Effector memory CD4-positive, alpha-beta T cell (primary cell): ENCODE measurements at places on chromosomes 6 and 20.

DNA sequence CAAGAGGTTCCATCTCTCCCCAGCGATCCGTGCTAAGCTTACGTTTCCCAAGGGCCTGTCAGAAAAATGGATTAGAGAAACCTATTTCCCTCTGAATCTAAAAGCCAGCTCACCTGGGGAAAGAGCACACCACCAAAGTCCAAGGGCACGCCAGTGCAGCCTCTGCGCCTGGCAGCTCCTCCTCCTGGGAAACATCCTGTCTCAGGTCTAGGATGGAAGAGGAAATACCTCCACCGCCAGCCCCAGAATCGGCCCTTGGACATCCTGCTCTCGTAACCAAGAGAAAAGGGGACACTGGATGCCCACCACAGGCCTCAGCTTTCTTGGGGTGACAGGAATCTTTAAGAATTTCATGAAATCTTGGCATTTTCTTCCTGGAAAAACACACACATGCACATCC, 18.7 kb downstream of the RAMACL start:
- H3K27me3 ChIP-seq, result no peaks in the 10 kb centered on the region

DNA sequence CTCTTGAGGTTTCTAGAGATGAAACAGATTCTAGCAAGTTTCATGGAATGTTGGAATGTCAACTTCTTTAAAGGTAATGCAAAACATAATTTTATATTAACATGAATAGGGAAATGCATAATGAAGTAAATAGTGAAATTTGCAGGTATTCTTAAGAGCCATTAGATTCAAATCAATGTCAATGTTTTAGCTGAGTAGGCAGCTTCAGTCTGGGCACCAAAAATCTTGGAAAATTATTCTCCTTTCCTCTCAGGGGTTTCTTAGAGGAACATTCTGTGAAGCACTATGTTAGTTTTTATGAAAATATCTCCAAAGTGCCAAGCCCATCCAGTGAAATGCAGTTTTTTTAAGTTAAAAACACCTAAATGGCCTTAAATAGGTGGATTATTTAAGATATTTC, 300.8 kb downstream of the PAX1 start:
- H3K4me3 ChIP-seq, result no peak overlapping the region
- DNase-seq, result no peak

- H3K4me3 ChIP-seq, result no peak overlapping the region
- H3K4me1 ChIP-seq, result peaks cover 22% of the 10 kb centered on the region
- no peak for DNase-seq
- no peaks in the 10 kb centered on the region for H3K36me3 ChIP-seq
- H3K27me3 ChIP-seq, result peaks cover 3% of the 10 kb centered on the region
- no peak overlapping the region for H3K27ac ChIP-seq
Observed at GRCh38 chr20:44024820-44025580, 110.3 kb downstream of the TOX2 start.

DNA sequence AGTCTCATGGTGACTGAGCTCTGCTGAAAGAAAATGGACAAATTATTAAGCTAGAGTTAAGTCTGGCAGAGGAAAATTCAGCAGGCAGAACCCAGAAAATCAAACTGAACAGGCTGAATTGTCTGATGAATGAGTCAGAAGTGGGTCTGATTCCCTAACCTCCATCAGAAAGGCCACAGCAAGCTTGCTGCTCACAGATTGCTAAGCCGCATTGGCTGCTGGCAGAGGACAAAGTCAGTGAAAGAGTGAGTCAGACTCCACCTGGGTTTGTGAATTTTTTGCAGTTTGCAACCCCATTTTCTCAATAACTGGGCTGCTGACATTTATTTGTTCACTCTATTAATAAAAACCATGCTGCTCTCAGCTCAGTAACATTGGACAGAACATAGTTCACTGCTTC, 191.3 kb downstream of the EPM2A start:
- DNase-seq, result no peak
- H3K36me3 ChIP-seq, result no peaks in the 10 kb centered on the region
- H3K27ac ChIP-seq, result no peak overlapping the region
- H3K27me3 ChIP-seq, result no peaks in the 10 kb centered on the region

GRCh38 chr6:15623276-15624116, 39.3 kb downstream of the DTNBP1 start:
- no peaks in the 10 kb centered on the region for H3K4me1 ChIP-seq
- H3K27me3 ChIP-seq, result no peaks in the 10 kb centered on the region
- H3K36me3 ChIP-seq, result no peaks in the 10 kb centered on the region
- no peak for DNase-seq
- no peak overlapping the region for H3K4me3 ChIP-seq

DNA sequence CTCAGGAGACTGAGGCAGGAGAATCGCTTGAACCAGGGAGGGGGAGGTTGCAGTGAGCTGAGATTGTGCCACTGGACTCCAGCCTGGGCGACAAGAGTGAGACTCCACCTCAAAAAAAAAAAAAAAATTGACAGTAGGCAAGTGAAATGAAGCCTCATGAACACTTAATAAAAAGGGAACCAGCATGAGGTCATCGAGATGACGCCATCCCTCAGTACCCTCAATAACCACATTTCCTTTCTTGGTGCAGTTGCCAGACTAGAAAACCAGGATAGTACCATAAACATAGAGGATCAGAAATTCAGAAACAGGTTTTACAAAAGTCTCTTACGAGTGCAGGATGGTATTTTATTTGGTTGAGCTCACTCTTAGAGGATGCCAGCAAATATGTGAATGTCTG, 584.1 kb downstream of the MAFB start:
- no peak overlapping the region for H3K27ac ChIP-seq
- no peaks in the 10 kb centered on the region for H3K4me1 ChIP-seq
- no peak for DNase-seq
- no peak overlapping the region for H3K4me3 ChIP-seq
- H3K27me3 ChIP-seq, result peaks cover 4% of the 10 kb centered on the region
- no peaks in the 10 kb centered on the region for H3K36me3 ChIP-seq

DNA sequence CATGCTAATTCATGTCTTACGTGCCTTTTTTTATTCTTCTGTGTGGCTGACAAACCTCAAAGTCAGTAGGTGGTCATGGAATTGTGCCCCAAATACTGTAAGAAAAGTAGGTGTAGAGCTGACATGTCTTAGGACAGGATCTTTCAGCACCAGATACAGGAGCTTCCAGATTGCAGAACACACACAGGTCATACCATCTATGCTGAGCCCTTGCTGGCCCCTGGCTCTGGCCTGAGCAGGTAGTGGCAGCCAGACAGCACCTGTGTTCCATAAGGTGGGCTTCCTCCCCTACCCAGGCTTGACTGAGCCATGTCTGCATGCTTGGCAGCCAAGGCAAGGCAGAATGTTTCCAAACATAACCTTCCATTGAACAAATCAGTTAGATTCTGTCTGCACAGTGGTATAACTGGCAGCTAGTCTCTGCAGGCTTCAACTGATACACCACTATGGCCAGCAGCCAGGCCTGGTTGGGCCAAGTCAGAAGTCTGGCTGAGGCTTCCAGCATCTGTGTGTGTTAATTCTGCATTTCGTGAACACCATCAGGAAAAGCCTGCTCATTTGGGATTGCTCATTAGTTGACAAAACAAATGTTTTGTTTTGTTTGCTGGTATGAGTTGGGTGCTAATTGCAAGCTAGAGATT, 366.5 kb downstream of the FOXA2 start:
- no peak for DNase-seq
- H3K27ac ChIP-seq, result no peak overlapping the region
- H3K36me3 ChIP-seq, result no peaks in the 10 kb centered on the region
- H3K4me3 ChIP-seq, result no peak overlapping the region
- H3K4me1 ChIP-seq, result no peaks in the 10 kb centered on the region
- no peaks in the 10 kb centered on the region for H3K27me3 ChIP-seq

- no peaks in the 10 kb centered on the region for H3K36me3 ChIP-seq
- no peaks in the 10 kb centered on the region for H3K4me1 ChIP-seq
- no peak overlapping the region for H3K27ac ChIP-seq
- H3K4me3 ChIP-seq, result no peak overlapping the region
- DNase-seq, result no peak
Observed at GRCh38 chr6:110446405-110446804, 30.0 kb downstream of the SLC22A16 start.

DNA sequence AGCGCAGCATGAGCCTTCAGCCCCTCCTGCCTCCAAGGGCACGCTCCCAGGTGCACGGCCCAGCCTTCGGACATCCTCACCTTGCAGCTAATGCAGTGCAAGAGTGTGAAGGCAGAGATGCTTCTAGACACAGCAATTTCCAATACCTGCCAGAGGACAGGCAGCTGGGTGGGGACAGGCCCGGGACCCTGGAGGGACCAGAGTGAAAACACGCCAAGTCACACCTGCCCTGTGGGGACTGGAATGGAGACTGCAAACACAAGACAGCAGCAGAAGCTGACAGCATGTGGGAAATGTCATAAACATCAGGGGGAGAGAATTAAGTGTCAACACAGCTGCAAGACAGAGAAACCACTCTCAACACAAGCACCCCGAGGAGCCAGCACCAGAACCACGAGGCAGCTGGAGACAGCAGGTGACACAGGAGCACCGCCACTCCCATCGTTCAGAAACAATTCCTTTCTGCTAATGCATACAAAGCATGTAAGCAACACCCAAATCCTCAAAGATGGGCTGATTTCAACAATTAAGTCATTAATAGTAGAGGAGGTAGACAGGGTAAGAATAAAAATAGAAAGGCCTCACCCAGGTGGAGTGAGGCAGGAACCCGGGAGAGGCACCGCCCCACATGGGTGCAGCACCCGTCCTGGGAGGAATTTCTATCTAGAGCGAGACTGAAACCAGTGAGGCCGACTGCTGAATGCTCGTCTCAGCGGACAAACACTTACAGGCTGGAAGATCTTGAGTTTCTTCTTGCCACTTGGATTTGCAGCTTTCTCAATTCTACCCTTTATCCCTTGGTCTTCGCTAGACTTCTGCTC, 17.1 kb downstream of the DIDO1 start:
- H3K4me1 ChIP-seq, result peaks cover 2% of the 10 kb centered on the region
- peaks cover 89% of the 10 kb centered on the region for H3K36me3 ChIP-seq
- H3K27me3 ChIP-seq, result no peaks in the 10 kb centered on the region

DNA sequence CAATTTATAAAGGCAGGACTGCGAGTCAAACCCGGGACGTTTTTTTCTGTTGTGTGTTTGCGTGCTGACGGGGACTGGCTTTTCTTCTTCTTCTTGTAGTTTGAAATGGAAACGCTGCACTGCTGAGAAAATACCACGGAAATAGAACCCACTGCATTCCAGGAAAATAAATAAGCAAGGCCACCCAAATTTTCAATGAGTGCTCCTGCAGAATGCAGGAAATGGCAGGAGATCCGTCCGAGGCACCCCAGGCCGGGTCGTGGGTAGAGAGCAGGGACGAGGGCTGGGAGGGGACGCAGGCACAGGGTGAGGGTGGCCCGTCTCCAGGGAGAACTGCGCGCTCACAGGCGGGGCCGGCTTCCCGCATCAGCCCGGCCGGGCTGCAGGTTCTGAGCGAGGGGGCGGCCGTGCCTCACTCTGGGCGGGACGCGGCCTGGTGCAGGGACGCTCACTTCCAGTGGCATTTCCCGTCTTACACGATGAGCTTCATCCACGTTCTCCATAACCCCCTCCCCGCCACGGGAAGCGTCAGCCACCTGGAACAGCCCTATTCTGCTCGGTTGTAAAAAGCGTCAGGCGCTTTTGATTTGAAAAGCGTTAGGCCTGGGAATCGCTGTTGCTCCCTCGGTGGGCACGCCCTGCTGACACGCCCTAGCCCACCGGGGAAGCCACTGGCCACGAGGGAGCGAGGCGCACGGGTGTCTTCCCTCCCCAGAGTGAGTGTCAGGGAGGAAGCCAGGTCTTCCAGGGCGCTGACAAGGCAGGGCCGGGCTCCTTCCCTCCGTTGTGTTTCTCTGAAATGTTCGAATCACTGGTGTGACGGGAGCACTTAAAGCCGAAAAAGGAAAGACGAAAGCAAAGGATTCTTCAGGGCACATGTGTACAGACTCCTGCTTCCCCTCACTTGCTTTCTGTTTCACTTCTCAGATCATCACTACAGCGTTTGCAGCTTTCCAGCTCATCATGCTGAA, 17.9 kb upstream of the EXOC2 start:
- peak overlapping the region; percentile 75 for H3K4me3 ChIP-seq
- H3K4me1 ChIP-seq, result peaks cover 5% of the 10 kb centered on the region
- no peaks in the 10 kb centered on the region for H3K36me3 ChIP-seq
- H3K27ac ChIP-seq, result peak overlapping the region; percentile 71

- no peak for DNase-seq
- H3K4me1 ChIP-seq, result peaks cover 16% of the 10 kb centered on the region
- H3K36me3 ChIP-seq, result no peaks in the 10 kb centered on the region
- no peaks in the 10 kb centered on the region for H3K27me3 ChIP-seq
- H3K4me3 ChIP-seq, result no peak overlapping the region
Observed at GRCh38 chr6:161271343-161272030, 2.4 kb downstream of the AGPAT4 start.

GRCh38 chr6:28589234-28589956, 63.7 kb downstream of the GPX5 start:
- no peak overlapping the region for H3K4me3 ChIP-seq
- no peaks in the 10 kb centered on the region for H3K36me3 ChIP-seq
- no peak for DNase-seq
- peaks cover 6% of the 10 kb centered on the region for H3K4me1 ChIP-seq

GRCh38 chr6:100271202-100271601, 193.5 kb downstream of the SIM1 start:
- no peaks in the 10 kb centered on the region for H3K4me1 ChIP-seq
- H3K36me3 ChIP-seq, result no peaks in the 10 kb centered on the region
- no peaks in the 10 kb centered on the region for H3K27me3 ChIP-seq
